ENCODE measurements at places on chromosomes 2 and 18.

- DNase-seq, result no peak
Observed at GRCh38 chr2:256094-256493, 7.7 kb downstream of the SH3YL1 start.

- DNase-seq, result no peak
Observed at GRCh38 chr18:53799134-53799533, 425.3 kb downstream of the MBD2 start.

DNA sequence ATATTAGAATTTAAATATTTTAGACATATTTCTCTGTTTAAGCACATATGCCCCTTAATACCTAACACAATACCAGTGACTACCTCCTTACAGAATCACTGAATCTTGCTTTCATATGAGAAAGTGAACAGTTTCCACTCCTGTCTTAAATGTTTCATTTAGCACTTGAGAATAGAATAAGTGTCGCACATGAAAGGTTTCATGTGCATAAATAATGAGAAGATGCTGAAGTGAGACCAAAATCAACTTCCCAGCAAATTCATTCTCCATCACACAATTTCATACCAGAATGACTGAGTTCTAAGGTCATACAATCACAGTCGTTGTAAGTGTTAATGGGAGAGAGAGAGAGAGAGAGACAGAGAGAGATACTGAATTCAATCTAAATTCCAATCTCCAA lies 51.2 kb downstream of the ATIC start:
- no peak for DNase-seq

- no peak for DNase-seq
Observed at GRCh38 chr2:225122007-225122406, 79.7 kb upstream of the DOCK10 start.

DNA sequence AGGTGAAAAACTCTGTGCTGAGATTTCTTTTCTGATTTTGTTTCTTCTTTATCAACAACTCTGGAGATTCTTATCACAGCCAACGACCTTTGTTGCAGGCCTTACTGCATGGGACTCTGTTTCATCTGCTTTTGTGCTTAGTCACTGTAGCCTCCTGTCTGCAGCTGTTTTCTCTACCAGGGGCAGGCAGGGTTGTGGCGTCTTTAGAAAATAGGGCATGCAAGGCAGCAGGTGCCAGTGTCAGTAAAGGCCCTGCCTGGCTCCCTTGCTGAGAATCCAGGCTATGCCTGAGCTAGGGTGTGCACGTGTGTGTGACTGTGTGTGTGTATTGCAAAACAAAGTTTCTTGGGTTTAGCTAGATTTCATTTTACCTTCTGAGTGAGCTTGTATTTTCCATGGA lies 14.6 kb upstream of the SLC9A2 start:
- no peak for DNase-seq

GRCh38 chr2:233413559-233414272 lies 59.4 kb downstream of the DGKD start:
- DNase-seq, result no peak

- DNase-seq, result no peak
Observed at GRCh38 chr2:148486655-148487054, 157.9 kb upstream of the EPC2 start.

DNA sequence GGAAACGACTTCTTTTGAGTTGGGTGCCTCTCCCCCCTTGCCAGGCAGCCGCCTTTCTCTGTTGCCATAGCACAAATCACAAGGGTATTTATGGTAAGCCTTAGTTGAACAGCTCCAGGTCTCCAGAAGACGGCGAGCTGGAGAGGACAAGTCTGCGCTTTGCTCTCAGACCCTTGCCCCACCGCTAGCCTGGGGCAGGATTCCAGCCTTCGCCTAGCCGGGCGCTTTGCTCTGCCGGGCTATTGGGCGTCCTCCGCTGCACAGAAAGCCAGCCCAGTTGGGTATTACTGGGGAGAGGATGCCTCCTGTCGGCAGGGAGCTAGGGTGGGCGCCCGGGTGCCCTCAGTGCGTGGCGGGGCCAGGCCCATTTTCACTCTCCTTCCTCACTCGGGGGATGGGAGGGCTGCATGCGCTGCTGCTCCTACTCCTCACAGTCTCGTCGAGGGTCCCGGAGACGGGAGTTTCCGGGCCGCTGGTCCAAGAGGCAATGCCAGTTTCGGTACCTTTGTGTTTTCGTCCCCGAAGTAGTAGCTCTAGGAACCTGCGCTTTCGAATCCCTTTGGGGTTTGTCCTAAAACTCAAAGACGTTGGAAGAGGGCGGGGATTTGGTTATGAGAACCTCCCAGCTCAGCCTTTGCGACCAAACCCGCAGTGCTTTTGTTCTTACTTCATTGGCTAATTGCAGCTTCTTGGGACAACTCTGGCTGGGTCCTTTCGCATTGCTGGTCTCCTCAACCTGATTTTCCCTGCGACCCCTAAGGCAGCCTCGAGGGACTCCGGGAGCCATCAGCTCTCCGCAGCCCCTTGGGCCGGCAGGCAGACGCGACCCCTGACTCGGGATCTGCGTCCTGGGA lies 3.6 kb upstream of the DLX2 start:
- DNase-seq, result no peak

- DNase-seq, result peak; percentile 4
Observed at GRCh38 chr18:47772374-47773248, 157.8 kb downstream of the SMAD2 start.

GRCh38 chr2:218896501-218897393 lies 16.1 kb downstream of the WNT10A start:
- no peak for DNase-seq

GRCh38 chr2:20596973-20597859 lies 53.7 kb downstream of the HS1BP3 start:
- DNase-seq, result no peak
